ENCODE measurements at places on chromosomes 1 and 21. TPM values are rescaled to one million over a fixed set of nuclear protein-coding genes. Genes with fewer than 3 reads are reported as not detected.

CERS2 gene
- 78.9 TPM for total RNA-seq

AUNIP gene
- total RNA-seq: not detected

INSRR gene
- total RNA-seq: 0.41 TPM

RO60 gene
- total RNA-seq: 51.8 TPM

BCL2L15 gene
- not detected for total RNA-seq

TDRD5 gene
- total RNA-seq: not detected

RHOU gene
- total RNA-seq: 5.1 TPM

LORICRIN gene
- not detected for total RNA-seq

INAVA gene
- 0.05 TPM for total RNA-seq

RGS13 gene
- 0.22 TPM for total RNA-seq

Data from left ventricle myocardium inferior (tissue), 1 donor.